ENCODE measurements at places on chromosomes 12 and 14.

- DNase-seq = no peak
Observed at GRCh38 chr14:67373347-67373746, 13.2 kb downstream of the EIF2S1 start.

DNA sequence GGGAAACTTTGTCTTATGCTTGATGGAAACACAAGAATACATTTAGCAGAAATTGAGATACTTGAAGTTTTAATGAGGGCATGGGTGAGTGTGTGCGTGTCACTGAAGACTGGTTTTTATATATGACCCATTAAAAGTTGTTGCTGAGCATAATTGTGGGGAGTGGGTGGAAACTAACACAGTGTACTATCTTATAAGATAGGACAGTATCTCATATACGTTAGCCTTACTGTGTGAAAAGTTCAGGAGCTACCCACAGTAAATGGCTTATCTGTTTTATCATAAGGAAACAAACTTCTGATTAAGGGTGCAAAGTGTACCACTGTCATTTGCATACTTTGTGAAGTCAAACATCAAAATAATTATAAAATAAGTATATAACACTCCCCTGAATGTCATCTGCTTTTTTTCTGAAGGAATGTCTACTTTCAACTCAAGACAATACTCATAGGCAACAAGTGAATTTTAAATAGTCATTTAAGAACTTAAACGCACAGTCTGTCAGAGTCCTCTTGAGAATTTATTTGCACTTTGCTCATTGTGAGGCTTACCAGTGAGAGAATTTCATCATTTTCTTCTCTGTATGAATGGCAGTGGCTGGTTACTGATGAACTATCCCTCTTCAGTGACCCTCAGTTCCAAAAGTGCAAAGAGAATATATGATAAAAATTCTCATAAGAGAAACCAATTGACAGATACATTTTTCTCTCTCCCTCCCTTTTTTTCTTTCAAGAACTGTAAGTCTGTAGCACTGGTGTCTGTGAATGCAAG, 4.2 kb downstream of the PDE3A start:
- DNase-seq = no peak

GRCh38 chr14:68677901-68678300, 115.0 kb downstream of the ZFP36L1 start:
- no peak for DNase-seq

DNA sequence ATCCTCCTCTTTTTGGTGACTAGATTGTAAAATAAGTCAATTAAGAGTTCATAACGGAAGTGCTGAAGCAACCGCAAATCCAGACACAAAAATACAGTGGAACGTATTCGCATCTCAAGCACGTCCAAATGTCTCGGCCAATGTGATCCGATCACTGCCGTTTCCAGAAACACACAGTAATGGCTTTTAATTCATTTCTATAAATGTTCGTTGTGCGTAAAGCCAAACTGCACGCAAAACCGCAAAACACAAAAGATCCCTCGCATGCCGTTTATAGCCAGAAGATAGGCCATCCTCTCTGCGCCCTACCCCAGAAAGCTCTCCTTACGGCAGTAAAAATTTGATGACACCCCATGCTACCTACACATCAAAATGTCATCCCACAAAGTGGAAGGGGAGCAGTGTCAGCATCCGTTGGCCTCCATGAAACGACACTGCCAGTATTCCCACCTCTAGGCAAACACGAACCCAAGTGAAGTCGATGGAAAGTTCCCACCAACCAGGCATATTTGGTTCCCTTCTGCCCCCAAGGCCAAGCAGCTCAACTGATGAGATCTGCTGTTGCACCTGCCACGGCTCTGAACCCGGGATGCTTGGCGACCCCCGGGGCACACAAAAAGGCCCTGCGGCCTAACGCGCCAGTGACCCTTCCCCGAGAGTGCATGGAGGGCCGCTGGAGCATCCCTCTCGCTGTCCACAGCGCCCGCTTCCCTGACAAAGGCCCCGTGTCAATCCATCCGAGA, 1.4 kb downstream of the HECTD4 start:
- DNase-seq = no peak

DNA sequence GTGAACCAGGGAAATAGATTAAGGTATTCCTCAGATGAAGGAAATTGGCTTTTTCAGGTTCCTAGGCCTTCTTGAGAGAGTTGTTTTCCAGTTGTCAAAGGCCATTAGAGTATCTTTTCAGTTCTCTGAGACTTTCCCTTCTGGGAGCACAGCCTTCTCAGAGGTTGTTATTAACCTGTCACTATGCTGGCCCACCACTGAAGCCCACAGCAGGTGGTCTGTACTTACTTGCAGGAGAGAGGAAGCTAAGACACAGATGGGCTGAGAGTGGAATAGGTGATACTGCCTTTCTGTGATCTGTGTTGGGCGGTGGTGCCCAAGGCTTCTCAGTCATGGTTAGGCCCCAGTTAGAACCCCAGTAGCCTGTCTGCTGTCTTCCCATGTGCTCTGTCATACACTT, 22.8 kb upstream of the GALNT16 start:
- no peak for DNase-seq

DNA sequence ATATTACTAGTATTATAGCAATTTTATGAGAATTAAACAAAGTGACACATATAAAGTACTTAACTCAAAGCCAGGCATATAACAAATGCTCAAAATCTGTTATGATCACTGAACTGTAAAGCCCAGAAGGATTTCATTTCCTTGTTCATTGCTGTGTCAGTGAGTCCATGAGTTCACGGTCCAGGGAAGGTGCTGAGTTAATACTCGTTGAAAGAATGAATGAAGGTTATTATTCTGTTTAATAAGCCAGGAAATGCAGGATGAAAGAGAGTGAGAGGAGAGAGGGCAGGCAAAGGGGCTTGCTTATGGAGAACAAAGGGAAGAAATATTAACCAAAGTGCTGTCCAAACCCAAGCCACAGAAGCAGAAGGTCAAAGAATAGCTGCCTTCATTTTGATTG, 40.2 kb upstream of the NT5DC3 start:
- DNase-seq = no peak

- DNase-seq = no peak
Observed at GRCh38 chr12:79988368-79988767, 53.5 kb upstream of the PPP1R12A start.

- peak; percentile 65 for DNase-seq
Observed at GRCh38 chr14:75654127-75654732, 6.4 kb downstream of the ERG28 start.

GRCh38 chr14:33150666-33151428, 212.2 kb downstream of the NPAS3 start:
- no peak for DNase-seq

DNA sequence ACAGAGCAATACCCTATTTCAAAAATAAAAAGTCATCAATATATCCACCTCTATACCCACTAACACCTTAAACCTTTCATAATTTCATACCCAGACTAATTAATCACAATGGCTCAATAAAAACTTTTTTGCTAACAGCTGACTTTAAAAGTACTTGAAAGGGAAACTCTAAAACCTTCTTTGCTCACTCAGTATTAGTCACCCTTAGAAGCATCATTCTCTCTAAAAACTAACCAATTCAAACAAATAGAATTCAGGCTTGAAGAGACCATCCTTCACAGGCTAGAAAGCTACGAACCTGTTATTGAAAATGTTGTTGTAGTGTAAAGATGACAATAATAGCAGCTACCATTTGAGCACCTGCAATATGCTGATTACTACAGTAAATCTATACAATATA, 37.2 kb downstream of the HECTD1 start:
- DNase-seq = no peak

GRCh38 chr14:79580414-79580813, 630.9 kb downstream of the DIO2 start:
- no peak for DNase-seq

DNA sequence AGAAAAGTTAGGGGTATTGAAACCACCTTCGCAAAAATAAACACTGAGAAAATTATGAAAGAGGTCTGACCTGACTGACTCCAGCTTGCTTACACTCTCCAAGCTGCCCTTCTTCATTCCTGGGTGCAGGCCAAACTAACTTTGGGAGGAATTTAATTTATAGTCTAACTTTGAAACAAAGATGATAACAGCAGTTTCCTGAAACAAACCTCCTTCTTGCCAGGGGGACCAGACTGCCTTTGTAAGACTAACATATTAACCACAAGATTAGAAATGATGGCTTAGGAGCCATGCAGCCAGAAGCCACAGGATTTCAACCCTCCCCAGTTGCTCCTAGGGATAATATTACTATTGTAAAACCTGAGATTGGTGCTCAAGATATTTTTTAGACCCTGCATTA, 13.8 kb upstream of the EEA1 start:
- no peak for DNase-seq

DNA sequence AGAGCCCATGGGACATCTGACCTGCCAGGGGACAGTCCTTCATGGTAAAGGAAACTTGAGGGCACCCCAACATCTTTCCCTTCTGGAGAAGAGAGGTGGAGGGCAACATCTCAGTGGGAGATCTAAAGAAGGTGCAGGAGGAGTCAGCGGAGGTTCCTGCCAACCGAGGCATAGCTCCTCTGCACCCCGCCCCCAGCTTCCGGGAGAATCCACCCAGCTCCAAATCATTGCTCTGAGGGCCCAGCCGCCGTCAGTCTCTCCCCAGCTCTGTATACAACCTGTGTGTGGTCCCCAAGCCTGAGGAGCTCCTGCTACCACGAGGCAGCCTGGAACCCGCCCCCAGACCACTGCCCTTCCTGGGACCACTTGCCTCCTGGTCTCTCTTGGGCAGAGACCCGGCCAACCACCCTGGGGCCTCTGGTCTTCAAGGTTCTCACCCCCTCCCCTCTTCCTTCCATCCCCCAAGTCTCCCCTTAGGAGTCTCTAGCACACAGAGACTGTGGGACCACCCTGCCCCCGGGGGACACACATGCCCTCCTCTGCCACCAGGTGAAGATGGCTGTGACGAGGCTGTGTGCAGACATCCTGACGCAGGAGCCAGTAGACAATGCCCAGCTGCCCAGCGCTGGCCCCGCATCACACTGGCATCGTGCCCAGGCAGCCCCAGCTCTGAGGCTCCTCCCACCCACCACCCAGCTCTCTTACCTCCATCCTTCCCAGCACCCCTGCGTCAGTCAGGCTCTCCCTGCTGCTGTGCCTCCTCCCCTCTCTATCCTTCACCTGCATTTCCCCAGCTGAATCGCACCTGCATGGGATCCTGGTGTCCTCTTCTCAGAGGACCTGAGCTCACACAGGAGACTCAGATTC, 13.0 kb upstream of the NUDT14 start:
- DNase-seq = no peak

- no peak for DNase-seq
Observed at GRCh38 chr12:123089631-123090353, 61.1 kb downstream of the PITPNM2 start.

DNA sequence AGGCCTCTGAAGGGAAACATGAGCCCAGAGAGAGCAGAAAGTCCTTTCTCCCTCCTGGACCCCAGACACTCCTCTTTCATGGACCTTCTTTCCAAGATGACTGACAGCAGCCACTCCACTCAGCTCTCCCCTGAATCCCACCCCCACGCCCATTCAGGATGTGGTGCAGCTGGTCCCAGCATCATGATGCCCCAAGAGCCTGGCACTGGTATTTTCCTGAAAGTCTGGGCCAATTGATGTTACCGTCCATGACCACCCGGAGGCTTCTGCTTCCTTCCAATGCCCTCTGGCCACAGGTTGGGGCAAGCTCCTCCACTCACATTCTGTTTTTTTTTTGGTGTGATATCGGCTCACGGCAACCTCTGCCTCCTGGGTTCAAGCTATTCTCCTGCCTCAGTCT, 112.6 kb downstream of the CALM1 start:
- DNase-seq = no peak

DNA sequence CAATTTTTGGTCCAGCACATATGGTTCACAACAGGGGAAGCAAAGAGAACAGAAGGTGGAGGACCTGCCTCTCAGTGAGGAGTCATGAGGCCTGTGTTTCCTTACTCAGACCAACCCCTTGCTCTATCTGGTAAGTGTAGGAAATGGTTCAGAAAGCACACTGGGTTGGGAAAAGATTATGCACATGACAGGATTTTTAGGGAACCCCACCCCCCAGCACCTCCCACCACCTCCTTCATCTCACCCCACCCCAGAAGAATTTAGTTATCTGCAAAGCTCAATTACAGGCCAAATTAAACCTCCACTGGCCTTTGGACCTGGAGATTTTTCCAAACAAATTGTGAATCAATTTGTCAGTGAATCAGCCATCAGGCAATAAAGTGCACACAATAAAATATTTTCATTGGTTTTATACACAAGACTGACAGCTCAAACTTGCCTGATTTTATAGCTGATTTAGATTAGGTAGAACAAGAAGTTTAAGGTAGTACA, 132.8 kb downstream of the DACT1 start:
- DNase-seq = no peak

- DNase-seq = no peak
Observed at GRCh38 chr12:119006746-119007145, 25.4 kb downstream of the SRRM4 start.

DNA sequence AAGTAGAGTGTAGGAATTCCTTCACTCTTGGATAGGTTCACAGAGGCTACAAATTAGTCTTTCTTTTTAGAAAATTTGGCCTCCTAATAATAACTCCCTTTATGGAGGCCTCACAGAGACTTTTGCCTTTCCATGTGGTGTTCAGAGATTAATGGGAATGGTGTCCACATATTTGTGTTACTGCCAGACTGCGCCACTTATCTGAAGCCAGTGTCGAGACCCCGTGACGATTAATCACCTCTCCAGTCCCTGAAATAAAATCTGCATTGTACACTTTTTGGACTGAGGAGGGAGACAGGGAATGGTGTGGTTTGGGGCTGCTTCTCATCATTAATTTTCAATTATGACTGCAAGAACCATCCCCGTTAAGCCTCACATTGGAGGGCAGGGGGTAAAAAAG, 980.5 kb downstream of the FLRT2 start:
- DNase-seq = no peak

- no peak for DNase-seq
Observed at GRCh38 chr14:73943083-73943482, 6.8 kb downstream of the FAM161B start.

Data from immature natural killer cell (primary cell).